IPS-NIHi11 (cell line): ENCODE measurements at places on chromosomes 6 and 20.

DNA sequence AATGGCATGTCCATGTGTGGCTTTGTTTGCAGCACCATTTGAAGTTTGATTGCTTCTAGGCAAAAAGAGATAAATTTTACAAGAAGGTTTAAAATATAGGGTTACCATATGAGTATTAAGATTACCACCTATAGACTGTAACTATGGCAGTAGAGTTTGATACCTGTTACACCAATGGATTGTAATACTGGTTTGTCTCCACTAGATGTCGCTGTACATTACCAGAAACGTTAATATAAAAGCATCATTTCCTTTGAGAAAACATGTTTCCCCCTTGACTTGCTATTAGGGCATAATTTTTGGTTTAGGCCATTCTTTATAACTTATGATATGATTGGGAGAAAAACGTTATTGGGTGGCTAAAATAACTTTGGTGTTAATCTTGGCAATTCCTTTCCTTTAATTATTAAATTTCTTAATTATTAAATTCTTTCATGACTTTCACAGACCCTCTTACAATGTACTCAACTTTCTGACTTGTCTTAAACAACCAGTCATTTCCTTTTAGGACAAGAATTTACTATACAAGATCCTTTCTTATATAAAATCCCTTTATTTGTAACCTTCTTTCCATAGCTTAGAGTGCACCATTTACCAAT, 42.8 kb downstream of the HLA-DPB1 start:
- DNase-seq: no peak

GRCh38 chr6:83463886-83464285, 33.0 kb upstream of the ME1 start:
- no peak for DNase-seq

DNA sequence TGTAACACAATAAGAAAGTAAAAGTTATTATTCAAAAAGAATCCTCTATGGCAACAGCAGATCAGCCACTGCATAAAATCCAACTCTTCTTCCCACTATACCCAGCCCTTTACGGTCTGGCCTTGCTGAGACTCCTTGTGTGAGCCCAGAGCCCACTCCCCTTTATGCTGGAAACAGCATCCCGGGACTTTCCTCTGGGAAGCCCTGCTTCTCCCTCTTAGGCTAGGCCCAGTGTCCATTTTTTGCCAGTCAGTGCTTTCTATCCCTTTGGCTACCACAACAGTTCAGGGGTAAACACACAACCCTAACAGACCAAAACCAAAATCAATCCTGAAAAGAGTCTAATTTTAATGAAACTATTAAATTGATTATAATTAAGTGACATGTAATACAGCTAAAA, 20.6 kb downstream of the FKBP5 start:
- no peak for DNase-seq

- no peak for DNase-seq
Observed at GRCh38 chr6:18527836-18528743, 140.9 kb downstream of the RNF144B start.

- no peak for DNase-seq
Observed at GRCh38 chr6:169162752-169163407, 90.8 kb downstream of the THBS2 start.

DNA sequence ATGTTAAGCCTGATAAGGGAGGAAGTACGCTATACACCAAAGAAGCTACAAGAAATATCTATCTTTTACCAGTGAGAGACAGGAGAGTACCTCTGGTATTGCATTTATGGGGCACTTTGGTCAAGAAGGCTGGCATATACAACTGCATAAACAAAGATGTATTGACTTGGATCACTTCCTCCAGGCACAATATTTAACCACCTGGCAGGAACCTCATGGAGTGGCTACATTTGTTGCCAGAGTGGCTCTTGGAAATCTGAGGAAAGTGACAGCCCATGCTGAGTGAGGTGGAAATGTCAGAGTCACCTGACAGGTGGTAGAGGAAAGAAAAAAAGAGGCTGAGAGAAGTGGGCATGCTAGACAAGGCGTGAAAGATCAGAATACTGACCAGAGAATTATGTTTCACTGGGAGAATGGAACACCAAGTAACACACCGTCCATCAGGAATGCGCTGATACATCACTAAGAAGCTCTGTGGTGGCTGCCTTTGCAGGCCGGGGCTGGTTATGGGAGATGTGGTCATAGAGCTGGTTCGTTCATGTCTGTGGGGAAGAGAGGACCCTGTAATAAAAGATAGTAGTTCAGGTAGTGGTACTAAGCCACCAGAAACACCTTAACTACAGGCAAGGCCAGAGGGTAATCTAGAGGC, 61.4 kb upstream of the UFL1 start:
- no peak for DNase-seq

GRCh38 chr6:135128268-135128914, 52.7 kb upstream of the MYB start:
- DNase-seq: no peak

GRCh38 chr20:14581731-14582130, 244.3 kb upstream of the FLRT3 start:
- DNase-seq: no peak

GRCh38 chr6:6932968-6933367, 174.8 kb upstream of the RREB1 start:
- no peak for DNase-seq

DNA sequence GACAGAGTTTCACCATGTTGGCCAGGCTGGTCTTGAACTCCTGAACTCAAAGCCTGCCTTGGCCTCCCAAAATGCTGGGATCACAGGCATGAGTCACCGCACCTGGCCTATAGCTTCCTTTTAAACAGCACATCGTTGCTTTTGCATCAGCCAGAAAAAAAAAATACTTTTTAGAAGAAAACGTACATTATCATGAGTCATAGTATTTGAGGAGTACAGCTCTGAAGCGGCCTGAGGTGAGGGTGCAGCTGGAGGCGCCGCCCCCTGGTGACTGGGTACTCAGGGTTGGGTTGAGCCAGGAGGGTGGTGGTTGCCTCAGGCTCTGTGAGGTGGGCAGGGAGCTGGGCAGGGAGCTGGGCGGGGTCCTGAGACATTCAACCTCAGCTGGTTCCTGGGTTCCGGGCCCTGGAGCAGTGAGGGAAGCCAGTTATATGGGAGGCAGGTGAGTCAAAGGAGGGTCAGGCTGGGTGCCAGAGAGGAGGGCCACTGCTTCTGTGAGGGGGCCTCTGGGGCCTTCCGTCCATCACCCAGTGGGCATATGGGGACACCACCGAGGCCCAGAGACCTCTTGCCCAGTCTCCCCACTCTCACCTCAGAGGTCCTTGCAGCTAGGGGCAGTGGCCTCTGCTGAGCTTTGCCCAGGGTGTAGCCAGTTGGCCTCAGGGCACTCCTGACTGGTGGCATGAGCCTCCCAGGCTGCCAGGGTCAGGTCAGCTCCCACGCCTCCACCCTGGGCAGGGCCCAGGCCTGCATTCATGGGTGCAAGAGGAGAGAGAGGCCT, 11.7 kb upstream of the ID1 start:
- DNase-seq: peak; percentile 40

DNA sequence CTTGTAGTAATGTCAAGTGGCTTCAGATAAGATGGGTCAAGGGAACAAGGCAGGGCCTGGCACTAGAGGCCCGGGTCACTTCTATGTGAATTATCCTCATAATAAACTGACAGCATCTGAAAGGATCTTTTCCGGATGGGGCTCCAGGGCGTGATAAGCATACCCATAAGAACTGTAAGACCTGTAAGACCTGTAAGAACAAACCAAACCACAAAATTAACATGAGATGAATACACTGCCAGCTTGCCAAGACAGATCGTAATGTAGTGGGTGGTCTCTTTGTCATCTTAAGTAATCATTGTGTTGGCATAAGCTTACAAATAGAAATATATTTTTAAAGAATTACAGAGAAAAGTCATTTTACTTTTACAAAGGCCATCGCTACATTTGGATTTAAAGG, 334.9 kb downstream of the RFPL4B start:
- no peak for DNase-seq

DNA sequence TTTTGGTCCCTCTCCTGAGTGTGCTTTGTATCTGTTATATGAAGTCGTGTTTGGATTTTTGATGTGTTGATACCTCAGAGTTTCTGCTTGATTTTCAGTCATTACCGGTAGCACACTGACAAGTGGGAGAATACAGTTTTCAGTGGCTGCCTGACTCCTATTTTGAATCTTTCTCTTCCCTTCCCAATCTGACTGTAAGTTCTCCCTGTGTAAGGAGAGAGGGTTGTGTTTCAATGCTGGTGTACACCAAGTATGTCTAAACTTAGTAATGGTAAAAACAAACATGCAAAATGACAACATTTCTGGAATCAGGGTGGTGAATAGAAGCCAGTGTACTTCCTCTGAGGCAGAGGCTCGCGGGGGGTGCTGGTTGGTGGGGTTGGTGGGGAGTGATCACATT, 103.4 kb downstream of the HIVEP1 start:
- no peak for DNase-seq

GRCh38 chr6:64904616-64905015, 802.4 kb downstream of the EYS start:
- no peak for DNase-seq

DNA sequence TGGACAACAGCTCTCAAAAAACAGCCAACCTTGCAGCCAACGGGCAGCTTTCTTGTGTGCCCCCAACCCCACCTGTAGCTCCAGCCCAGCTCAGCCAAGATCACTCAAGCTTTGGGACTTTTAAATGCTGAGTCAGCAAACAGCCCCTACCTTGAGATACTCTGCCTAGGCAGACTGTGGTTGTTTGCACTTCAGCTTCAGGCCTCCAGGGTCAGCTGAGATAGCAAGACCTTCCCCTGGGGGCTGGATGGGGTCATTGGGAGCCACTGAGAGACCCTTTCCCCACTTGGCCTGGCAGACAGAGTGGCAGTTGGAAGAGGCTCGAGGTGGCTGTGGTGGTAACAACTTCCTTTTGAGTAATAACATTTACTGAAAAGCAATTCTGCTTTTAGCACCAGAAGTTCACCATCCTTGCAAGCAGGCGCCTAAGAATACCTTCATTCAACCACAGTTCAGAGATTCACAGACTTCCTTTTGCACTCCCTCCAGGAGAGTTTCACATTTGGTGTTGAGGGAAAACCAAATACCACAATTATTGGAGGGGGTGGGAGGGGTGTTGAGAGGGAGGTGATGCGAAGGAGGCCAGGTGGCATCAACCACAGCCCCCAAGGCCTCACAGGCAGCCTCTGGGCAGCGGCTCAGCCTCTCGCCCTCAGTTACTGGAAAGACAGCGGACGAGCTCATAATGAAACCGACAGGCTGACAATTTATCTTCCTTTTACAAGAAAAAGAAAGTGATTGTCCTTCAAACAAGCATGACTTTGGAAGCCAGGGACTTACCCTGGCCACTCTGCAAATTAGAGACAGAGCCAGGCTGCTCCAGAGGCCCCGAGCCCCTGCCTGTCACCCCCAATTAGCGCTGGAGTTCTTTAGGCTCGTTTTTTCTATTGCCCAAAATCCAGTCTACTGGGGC, 148.1 kb downstream of the CEBPB start:
- DNase-seq: peak; percentile 69

DNA sequence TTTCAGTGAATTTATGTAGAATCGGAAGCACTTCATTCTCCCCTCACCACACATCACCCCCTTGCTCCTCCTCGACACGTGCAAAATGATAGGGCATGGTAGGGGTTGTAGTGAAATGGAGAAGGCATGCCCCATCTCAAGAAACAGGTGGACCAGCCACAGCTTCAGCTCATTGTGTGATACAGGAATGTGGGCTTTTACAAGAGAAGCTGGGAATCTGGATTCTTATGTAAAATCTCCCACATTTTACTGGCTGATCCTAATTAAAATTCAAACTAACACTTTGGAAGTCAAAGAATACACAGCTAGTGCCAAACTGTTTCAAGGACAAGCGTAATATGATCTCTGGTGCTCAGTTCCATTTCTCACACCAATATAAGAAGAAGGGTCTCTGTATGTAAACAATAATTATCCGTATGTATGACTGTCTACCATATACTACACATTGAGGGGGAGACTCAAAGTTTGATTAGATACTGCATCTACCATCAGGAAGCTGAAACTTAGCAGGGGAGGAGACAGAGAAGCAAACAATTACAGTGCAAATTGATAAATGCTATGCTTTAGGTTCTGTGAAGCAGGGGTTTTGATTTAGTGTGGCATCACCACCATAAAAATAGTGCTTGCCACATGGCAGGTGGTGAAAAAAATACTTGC, 24.3 kb upstream of the KIAA0408 start:
- DNase-seq: peak; percentile 80

DNA sequence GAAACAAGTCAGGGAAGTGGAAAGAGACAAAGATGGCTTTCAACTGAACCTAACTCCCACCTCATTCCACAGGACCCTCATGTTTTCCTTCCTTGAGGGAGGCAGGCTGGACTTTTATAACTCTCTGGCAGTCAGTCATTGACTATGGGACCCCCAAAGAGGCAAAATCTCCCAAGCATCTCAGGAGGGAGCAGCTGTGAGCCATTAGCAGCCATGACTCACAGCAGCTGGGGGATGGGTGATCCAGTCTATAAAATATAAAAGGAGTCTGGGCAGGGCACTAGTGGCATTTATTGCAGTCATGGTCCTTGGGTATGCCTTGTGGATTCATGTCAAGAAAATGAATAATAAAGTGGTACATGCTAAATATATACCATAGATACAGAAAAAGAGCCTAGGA, 387.0 kb upstream of the CHD6 start:
- no peak for DNase-seq

GRCh38 chr6:117549611-117550010, 52.7 kb downstream of the GOPC start:
- DNase-seq: no peak

GRCh38 chr6:9710574-9710973, 704.3 kb downstream of the TFAP2A start:
- no peak for DNase-seq

- peak; percentile 8 for DNase-seq
Observed at GRCh38 chr6:89145091-89145955, 532 bp upstream of the PM20D2 start.

DNA sequence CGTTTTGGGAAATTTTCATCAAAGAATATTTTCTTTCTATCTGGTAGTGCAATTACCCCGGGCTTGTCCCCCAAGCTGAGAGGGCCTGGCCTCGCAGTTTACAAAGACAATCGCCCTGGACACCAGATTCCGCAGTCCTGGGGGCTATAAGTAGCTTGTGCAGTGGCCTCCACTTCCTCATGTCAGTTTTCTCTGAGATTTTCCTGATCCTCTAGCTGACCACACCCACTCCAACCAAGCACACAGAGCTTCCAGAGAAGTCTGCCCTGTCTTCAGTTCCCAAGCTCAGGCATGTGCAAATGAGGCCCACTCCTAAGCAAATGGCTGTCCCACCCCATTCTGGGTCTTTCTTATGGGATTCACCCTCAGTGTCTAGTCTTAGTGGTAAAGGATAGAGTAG, 245.3 kb downstream of the MAFB start:
- no peak for DNase-seq
